Stimulated activated CD4-positive, alpha-beta T cell treated with anti-CD3 and anti-CD28 coated beads, Interleukin-15, amount 100 ng/mL, for 48 hours (primary cell): ENCODE measurements at places on chromosomes 6 and 20.

GRCh38 chr6:80282913-80283554 is 176.6 kb downstream of the BCKDHB start:
- DNase-seq = no peak

DNA sequence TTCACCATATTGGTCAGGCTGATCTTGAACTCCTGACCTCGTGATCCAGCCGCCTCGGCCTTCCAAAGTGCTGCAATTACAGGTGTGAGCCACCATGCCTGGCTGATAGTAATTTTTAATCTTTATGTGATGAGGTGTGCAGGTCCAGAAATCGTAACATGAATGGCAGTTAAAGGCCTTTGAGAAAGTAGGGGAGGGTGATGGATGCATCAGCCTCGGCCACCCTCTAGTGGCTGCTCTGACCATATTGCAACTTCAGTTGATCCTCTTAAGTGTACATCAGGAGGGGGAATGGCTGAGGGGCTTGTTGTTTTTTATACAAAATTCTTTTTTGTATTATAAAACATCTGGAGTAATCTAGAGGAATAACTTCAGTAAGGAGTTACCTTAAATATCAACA is 193.0 kb downstream of the ZFAND3 start:
- no peak for DNase-seq

DNA sequence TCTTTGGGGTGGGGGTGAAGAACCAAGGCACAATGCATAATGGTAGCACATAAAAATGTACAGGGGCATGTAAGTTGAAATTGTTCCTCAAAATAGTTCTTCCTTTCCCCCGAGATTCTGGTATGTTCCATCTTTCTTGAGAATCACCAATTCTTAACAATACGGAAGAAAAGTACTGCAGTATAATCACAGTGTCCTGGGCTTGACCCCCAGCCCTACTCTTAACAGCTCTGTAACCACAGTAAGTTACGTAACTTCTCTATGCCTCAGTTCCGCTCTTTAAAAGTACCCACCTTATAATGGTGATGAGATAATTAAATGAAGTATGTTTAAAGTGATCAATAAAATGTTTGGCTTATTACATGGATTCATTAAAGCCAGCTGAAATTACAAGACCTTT is 104.5 kb downstream of the SMLR1 start:
- DNase-seq = no peak

DNA sequence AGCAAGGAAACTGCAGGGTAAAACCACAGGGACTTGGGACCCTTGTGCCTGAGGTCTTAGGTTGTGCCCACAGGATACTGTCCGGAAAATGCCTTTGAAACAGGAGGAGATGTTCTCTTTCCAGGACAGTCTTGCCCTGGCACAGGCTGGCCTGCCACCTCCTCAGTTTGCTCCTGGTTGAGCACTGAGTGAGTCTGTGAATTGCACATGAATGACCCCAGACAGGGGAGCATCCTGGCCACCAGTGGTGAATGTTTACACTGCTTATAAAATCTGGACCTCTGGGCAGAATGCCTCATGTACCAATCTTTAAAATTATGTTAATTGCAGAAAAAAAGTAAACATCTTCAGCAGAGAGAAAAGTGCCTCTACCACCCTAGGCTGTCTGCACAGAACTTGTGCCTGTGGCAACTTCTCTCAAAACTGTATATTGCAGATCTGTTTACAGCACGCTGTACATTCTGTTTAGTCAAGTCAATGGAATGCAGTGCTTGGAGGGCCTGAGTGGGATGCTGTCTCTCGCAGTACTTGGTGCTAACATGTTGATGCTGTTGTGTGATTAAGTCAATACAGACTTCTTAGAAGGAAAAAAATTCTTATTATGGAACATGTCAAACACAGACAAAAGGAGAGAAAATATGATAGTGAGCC is 242.1 kb downstream of the SOD2 start:
- no peak for DNase-seq

GRCh38 chr20:58378704-58379103 is 10.3 kb upstream of the VAPB start:
- no peak for DNase-seq

DNA sequence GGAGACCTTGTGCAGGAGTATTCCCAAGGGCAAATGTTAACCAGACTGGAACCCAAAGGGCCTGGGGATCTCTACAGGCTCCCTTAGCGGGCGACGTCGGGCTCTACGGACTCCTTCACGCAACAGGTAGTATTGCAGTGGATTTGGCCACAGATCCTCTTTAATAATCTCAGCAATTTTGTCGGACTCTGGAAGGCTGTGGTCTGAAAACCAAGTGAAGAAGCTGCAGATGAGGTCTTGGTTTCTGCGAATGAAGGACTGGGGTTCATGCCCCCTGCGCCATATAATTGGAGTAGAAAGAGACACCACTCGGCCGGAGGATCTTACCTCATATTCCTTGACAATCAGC is 1.3 kb downstream of the TSPYL1 start:
- DNase-seq = no peak
